AG09319 (cell line): ENCODE measurements at places on chromosomes 2 and 18.

- no peak for DNase-seq
Measured at GRCh38 chr2:133314795-133315194, 253.5 kb downstream of the NCKAP5 start.

DNA sequence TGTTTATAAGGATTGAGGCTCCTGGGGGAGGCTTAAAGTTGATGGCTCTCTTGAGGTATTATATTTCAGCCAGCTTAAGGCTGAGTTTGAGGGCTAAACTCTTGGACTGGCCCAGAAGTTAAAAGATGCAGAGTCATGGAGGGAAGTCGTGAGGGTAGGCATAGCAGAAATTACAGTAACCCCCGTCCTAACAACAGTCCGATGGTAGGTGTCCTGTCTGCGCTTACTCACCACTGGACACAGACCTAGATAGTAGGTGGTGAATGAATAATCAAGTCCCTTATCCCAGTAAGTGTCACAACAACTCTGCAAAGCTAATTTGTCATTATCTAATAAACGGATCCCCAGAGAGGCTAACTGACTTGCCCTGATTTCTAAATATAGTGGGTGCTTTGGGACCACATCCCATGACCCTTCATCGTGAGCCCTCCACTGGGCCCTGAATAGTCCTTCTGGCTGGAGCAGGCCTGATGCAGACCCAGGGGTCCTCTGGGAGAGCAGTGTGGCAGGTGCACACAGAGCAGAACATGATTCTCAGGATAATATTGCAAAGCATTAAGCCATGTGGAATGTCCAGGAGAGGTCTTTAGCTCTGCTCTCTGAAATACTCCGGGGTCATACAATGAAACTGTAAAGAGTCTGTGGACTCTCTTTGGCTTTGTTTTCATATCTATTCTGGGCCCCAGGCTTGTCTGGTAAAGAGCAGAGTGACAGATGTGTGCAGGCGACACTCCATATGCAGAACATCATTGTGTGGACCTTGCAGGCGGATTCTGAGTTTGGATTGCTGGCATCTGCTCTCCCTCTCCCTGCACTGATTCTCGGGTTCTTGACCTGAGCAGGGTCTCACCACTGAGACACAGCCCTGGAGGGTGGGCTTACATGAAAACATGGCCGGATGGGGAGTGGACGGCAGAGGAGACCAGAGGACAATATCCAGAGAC is 98.1 kb downstream of the RNF144A start:
- no peak for DNase-seq

- no peak for DNase-seq
Measured at GRCh38 chr18:4399929-4400328, 55.2 kb downstream of the DLGAP1 start.

DNA sequence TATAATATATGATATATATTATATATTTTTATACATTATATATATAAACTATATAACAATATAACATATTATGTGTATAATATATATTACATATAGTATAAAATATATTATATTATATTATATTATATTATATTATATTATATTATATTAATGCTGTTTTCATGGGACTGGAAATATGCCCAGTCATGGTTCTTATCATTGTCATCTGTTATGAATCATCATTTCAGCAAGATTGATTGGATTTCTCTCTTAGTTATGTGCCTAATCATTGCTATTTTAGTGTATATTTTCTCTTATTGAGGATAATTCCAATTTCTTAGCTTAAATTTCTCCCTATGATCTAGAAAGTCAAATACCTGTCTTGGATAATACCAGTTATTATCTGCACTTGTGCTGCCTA is 617.8 kb downstream of the TRIB2 start:
- DNase-seq, result no peak

DNA sequence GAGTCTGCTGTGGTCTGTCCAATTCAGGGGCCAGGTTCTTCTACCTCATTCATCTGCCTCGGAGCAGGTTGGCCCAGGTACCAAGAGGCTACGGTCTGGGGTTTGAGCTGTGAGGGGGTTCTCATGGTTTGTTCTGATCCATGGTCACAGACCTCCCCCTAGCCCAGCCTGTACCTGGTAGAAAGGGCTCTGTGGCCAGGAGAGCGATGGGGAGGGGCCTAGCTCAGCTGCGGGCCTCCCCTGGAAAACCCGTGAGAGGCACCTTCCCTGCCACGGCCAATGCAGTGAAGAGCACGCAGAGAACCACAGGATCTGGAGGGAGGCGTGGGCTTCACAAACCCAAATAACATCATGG is 19.6 kb upstream of the ALLC start:
- no peak for DNase-seq

- no peak for DNase-seq
Measured at GRCh38 chr18:76658627-76659026, 163.6 kb upstream of the ZNF516 start.

DNA sequence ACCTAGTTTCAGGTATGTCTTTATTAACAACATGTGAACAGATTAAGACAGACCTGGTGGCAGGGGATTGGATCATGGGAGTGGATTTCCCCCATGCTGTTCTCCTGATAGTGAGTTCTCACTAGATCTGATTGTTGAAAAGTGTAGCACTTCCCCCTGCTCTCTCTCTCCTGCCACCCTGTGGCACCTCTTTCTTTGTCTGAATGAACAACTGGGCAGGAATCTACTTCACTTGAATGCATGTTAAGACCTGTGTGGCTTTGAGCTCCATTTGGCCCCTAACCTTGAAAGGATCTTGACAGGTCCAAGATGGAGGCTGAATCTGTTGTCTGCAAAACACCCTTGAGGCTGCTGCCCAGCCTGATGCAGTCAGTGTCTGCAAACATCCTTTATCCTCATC is 194.4 kb downstream of the RNF144A start:
- no peak for DNase-seq

GRCh38 chr2:47189635-47190034 is 34.5 kb upstream of the STPG4 start:
- DNase-seq, result no peak

- peak; percentile 77 for DNase-seq
Measured at GRCh38 chr2:226660526-226660925, 139.1 kb downstream of the IRS1 start.

- DNase-seq, result peak; percentile 22
Measured at GRCh38 chr2:26144953-26145680, 27.8 kb upstream of the GAREM2 start.

DNA sequence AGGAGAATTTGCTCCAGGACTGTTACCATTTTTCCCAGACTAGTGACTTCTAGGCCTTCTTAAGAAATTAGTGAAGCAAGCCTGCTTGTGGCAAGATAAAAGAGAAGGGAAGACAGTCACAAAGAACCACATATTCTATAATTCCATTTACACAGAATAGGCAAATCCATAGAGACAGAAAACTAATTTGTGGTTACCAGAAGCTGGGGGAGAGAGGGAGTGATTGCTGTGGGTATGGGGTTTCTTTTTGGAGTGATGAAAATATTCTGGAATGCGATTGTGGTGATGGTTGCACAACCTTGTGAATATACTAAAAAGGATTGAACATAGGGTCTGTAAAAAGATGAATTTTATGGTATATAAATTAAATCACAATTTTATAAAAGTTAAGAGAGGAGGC is 37.5 kb upstream of the SIX2 start:
- DNase-seq, result no peak

GRCh38 chr2:86598966-86599365 is 24.7 kb downstream of the RNF103 start:
- no peak for DNase-seq

- no peak for DNase-seq
Measured at GRCh38 chr2:68385220-68385906, 20.3 kb downstream of the PLEK start.

GRCh38 chr2:66563473-66563872 is 128.5 kb downstream of the MEIS1 start:
- DNase-seq, result no peak

DNA sequence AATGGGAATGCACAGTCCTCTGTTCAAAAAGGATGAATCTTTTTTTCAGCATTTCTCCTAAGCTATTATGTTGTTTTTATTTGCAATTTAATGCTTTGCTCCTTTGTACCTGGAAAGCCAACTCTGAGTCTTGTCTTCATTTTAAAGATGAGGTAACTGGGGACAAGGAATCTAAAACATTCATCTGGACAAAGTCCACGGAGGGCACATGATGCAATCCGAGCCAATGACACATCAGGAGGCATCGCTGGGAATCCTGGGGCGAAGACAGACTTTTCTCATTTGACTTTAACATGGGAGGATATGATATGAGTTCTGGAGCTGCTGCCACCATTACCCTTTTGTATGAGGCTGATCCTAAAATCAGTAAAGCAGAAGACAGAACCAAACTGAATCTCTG is 116.5 kb upstream of the REG3G start:
- DNase-seq, result no peak

DNA sequence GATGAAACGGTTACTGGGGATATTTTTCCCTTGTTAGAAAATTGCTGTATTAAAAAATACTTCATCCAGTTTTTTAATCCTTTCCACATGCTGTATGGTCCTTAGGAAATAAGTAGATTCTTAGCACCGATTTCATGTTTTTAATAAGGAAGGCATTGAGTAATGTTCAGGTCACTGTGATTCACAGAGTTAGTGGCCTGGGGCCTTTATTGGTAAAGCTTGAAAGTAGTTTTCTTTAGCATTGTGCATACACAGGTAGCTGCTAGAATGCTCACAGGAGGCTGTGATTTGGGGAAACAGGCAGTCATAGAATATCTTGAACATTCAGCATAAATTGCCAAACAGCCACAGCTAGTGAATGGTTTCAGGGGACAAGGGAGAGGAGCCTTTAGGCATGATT is 79.8 kb downstream of the XRCC5 start:
- DNase-seq, result peak; percentile 25

- no peak for DNase-seq
Measured at GRCh38 chr2:46872902-46873603, 42.6 kb downstream of the MCFD2 start.

DNA sequence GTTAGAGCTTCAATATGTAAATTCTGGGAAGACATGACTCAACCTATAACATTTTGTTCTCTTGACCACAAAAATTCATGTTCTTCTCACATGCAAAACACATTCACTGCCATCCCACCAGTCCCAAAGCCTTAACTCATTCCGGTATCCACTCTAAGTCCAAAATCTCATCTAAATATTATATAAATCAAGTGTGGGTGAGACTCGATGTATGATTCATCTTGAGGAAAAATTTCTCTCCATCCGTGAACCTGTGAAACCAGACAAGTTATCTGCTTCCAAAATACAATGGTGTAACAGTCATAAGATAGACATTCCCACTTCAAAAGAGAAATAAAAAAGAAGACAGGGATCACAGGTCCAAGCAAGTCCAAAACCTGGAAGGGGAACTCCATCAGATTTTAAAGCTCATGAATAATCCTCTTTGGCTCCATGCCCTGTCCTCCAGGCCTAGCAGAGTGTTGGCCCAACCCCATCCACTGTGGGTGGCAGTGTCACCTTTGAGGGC is 101.3 kb downstream of the RAD51AP2 start:
- DNase-seq, result no peak

DNA sequence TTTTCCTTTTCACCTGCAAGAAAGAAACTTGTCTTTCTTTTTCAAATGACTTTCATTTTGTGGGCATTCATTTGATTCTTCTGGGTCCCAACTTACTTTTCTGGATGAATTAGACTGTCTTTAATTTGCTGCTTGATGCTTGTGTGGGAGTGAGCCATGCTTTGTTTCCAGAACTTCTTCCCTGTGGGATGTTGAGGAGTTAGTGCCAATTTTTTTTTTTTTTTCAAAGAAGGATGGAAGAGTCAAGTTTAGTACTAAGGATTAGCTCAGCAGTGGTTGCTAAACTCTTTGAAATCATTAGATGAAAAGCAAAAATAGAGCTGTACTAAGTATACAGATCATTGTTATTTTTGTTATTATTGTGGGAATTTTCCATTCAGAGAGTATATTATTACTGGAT is 17.2 kb upstream of the KCTD1 start:
- no peak for DNase-seq

- no peak for DNase-seq
Measured at GRCh38 chr2:176038694-176039093, 36.6 kb upstream of the LNPK start.

DNA sequence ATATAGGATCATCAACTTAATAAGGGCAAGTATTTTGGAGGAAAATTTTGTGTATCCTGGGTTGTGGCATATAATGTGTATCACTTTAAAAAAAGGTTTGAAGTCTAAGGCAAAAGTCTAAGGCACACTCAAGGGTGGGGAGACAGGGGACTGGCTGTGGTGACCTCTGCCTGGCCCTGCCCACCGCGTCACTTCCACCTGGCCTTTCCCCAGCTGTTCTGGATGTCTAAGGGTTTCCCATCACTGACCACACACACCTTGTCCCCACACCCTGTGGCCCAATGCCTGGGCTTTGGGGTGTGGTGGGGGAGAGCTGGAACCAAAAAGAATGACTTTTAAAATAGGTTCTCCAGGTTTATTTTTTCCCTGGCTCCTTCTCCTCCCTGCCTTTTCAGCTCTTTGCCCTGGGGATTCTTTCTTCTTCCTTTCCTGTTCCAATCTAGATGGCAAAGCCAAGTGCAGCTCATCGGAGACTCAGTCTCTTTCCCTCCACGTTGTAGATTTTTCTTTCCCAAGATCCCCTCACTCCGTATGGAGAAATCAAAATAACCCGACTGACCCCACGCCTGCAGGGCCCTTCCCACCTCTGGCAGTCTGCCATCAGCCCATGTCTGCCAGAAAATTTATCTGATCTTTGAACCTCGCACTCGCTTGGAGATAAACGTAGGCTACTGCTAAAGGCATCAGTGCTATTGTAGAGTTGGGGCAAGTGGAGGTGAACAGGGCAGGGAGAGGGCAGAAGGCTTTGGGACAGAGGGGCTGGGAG is 257.2 kb downstream of the DYSF start:
- DNase-seq, result no peak

DNA sequence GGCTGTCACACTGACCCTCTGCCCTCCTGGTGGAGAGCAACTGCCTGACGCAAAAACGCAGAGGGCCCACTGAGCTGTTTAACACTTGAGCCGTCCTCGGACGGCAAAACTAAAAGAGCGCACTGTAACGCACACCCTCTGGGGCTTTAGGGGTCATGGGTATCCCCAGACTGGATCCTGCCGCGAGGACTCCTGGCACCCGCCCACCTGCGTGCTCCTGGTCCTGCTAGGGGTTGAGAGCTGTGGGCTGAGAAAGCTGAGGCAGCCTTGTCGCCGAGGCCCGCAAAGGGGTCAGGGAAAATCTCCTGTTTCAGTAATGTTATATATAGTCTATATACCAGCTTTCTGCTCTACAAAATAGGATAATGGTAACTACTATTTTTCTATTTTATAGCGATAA is 39.1 kb downstream of the MDH1 start:
- no peak for DNase-seq

- DNase-seq, result no peak
Measured at GRCh38 chr2:96867756-96868554, 1.9 kb downstream of the SEMA4C start.
